ENCODE measurements at places on chromosomes 4 and X. TPM values are rescaled to one million over a fixed set of nuclear protein-coding genes. Genes with fewer than 3 reads are reported as not detected.

Gene MAP3K15
- 0.43 TPM for total RNA-seq

Gene CNGA1
- not detected for total RNA-seq

Gene MAOB
- not detected for total RNA-seq

Gene CYLC1
- total RNA-seq = not detected

Gene TMSB15A
- total RNA-seq = 0.62 TPM

Gene RNF212
- total RNA-seq = 8.1 TPM

Gene FGF2
- total RNA-seq = not detected
